Activated T-cell treated with anti-CD3 and anti-CD28 coated beads, Interleukin-2, amount 50 U/mL, for 4 hours (primary cell): ENCODE measurements at places on chromosomes 6 and 20. TPM values are rescaled to one million over a fixed set of nuclear protein-coding genes. Genes with fewer than 3 reads are reported as not detected.

PMEPA1 gene
- total RNA-seq, result 4.3 TPM

ZNF391 gene
- 2.5 TPM for total RNA-seq

CDSN gene
- total RNA-seq, result not detected

C20orf202 gene
- total RNA-seq, result not detected

BACH2 gene
- total RNA-seq, result 96.5 TPM

HLA-DOA gene
- 2.1 TPM for total RNA-seq

NR2E1 gene
- not detected for total RNA-seq

FAM83B gene
- not detected for total RNA-seq

GRIK2 gene
- total RNA-seq, result not detected

TSBP1 gene
- total RNA-seq, result not detected

PPIL1 gene
- 81.5 TPM for total RNA-seq

RNF217 gene
- 0.60 TPM for total RNA-seq

TFAP2D gene
- not detected for total RNA-seq

GRCh38 chr6:128882991-128883611 is at the start of gene LAMA2:
Gene LAMA2, plus strand, starts transcription at chr6:128883138. Its CDS starts 108 bp downstream, at chr6:128883246.
- no peak for DNase-seq

GRCh38 chr6:17419189-17419575 is 25.8 kb downstream of the CAP2 start:
- DNase-seq, result no peak

DNA sequence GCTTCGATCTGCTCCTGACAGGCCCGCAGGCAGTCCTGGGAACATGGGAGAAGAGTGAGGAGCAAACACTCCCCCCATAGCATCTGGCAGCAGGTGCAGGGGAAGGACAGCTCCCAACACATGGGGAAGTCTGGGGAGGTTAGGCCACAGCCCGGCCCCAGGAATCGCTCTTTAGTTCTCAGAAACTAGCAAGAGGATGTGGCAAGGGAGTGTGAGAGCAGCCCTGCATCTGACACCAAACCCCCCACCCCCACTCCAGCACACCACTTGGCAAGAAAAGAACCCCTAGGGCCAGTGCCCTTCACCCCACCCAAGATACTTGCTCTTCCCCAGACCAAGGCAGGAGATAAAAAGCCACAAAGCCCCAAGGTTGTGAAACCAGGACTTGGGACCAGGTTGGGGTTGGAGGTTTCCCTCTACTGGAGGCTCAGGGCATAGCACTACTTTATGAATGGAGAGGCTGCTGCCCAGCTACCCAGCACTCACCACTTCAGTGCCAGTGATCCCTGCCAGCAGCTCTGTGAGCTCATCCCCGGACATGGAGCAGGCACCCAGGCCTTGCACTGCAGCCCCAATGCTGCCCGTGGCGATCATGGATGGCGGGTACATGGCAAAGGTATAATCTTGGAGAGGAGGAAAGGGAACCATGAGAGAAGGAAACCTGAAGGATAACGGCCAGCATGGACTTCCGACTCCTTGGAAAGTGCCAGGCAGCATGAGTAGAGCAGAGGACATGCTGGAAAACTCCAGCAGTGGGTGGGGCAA is 5.4 kb downstream of the CCND3 start:
- peak; percentile 51 for DNase-seq

DNA sequence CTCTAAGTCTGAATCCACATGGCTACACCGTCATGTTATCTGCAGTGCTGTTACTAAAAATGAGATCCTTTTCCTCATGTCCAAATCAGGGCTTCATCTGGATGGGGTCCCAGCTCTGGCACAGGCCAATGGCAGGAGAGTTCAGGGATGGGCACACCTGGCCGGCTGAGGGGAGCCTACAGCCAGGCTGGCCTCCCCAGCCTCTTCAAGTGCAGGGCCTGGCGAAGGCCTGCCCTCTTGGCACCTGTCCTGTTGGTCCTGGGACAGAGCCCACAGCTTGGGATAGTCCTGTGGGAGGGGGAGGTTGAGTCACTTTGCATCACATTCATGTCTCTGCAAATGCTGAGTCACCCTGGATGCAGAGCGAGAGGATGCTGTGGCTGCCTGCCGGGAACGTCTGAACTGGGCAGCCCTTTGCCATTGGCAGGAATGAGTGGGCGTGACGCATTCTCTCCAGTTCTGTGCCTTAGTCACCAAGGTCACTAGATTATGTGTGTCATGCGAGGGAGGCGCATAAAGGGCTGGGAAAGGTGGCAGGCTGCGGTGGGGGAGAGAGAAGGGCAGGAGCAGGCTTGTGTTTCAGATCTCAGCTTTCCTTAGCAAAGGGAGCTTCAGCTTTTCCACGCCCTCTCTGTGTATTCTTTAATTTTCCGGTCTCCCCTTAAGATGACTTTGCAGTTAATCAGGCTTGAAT is 223.2 kb upstream of the ECI2 start:
- no peak for DNase-seq

DNA sequence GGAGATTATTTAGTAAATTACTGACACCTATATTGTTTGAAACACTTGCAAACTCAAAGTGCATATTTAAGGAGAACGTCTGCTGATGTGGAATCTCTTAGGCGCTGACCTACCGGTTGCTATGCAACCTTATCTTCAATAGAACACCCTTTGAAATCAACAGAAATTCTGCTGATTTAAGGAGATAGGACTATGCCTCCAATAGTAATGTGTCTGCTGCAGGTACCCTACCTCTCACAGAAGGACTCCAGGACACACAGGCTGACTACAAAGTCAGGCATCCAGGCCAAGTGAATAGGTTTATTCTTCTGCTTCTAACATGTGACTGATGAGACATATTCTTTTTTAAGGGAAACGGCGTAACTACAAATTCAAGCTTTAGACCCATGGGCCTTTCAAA is 311.7 kb downstream of the CBLN4 start:
- no peak for DNase-seq

DNA sequence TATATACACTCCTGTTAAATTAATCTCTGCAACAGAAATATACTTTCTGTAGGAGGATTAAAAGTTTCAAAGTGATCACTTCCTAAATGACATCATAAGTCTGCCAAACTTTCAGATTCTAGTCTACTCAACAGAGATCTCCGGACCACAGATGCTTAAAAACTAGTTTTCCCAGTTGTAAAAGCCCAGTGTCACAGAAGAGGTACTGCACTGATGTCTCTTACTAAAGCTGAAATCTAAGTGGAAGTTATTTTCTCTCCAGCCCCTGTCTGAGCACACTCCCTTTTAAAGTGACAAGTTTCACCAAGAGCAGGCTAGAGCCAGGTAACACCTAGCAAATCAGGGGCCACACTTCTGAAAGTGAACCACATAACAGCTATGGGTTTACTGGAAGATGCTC is 71.6 kb upstream of the DST start:
- DNase-seq, result no peak

GRCh38 chr6:329888-330691 is 37.8 kb downstream of the DUSP22 start:
- no peak for DNase-seq

- no peak for DNase-seq
Measured at GRCh38 chr6:96836631-96837080, 621 bp downstream of the GPR63 start.

GRCh38 chr20:49759266-49759950 is 45.7 kb upstream of the B4GALT5 start:
- DNase-seq, result no peak

DNA sequence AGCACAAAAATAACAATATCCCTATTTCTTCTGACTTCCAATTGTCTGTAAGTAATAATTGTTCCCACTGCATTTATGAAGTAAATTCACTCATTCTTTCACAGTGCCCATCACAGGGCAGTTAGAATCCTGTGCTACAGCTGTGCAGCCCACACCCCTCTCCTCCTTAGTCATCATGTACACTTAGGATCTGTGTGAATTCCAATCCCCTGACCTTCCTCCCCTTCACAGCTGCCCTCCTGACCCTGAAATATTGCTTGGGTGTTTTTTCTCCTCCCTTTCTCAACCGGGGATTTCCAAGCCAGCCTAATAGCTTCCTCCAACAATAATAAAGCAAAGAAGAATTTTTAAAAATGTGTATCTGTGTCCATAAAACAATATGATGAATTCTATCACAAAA is 91.5 kb upstream of the BEND6 start:
- no peak for DNase-seq

GRCh38 chr6:131995917-131996316 is 44.7 kb upstream of the CCN2 start:
- no peak for DNase-seq

- DNase-seq, result no peak
Measured at GRCh38 chr6:13159300-13159699, 169.0 kb downstream of the TBC1D7 start.

GRCh38 chr6:121697921-121698320 is 262.5 kb downstream of the GJA1 start:
- DNase-seq, result no peak

DNA sequence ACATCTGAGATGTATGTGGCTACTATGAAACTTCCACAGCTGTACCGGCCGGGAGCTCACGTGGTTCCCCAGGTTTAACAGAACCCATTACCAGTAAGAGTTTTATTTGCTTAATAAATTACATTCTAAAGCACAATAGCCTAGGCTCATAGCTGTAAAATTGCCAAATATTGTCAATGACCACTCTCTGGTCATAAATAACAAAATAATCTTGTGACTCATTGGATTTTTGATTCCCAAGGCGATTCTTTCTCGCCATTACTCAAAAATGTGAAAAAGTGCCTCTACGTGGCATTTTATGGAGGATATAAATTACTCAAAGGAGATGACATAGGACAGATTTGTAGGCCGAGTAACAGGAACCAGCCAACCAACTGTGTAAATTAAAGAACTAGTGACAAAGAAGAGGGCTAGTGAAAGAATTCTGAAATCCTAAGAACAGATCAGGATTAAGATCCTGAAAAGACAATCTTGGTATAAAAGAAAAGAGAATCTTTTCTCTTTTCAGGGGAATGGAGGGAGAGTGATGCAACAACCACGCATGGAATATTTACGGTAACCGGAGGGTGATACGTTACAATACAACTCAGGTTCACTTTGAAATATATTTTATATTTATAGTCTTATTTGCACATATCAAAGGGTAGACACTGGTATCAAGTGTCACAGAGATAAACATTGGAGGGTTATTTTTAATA is 199.7 kb downstream of the FOXC1 start:
- DNase-seq, result no peak

GRCh38 chr20:44649126-44649525 is 2.4 kb downstream of the ADA start:
- DNase-seq, result no peak

GRCh38 chr6:143055213-143055612 is 5.5 kb upstream of the AIG1 start:
- no peak for DNase-seq

DNA sequence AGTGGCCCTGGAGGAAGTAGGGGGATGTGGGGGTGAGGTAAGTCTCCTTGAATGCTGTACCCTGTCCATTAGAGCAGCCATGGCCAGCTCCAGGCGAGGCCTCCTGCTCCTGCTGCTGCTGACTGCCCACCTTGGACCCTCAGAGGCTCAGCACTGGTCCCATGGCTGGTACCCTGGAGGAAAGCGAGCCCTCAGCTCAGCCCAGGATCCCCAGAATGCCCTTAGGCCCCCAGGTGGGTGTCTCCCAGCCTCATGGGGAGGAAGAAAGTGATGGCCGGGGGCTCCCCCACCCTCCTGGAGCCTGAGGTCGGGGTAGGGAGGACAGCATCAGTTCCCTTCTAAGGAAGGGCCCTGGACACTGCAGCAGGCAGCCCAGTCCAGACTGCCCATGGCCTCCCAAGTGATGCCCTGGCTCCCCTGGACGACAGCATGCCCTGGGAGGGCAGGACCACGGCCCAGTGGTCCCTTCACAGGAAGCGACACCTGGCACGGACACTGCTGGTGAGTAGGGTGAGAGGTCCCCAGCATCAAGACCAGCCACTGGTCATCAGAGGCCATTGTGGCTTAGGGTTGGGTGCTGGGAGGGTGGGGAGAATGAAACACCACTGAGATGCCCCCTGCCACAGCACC is 1.0 kb downstream of the GNRH2 start:
- DNase-seq, result no peak

DNA sequence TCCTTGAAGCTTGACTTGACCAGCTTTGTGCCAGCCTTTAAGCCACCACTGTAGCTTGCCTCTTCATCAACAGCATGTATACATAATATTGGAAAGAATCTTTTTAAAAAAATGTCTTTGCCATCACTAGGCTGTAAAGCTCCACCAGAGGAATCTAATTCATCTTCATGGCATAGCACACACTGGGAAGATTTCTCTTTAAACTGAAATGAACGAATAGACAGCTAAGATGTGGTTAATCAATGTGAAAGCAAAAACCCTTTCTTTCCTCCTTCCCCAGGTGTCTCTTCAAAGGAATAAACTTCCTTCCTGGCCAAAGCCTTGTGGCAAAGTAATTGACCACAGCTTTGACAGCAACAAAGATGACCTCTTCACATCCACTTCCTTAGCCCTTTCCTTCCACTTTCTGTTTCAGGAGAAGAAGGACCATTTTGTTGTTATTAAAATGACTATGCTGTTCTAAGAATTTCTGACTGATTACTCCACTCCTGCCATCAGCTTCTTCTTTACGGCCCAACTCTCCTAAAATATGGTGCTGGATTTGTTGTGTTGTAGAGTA is 428.7 kb upstream of the SOX4 start:
- DNase-seq, result no peak

DNA sequence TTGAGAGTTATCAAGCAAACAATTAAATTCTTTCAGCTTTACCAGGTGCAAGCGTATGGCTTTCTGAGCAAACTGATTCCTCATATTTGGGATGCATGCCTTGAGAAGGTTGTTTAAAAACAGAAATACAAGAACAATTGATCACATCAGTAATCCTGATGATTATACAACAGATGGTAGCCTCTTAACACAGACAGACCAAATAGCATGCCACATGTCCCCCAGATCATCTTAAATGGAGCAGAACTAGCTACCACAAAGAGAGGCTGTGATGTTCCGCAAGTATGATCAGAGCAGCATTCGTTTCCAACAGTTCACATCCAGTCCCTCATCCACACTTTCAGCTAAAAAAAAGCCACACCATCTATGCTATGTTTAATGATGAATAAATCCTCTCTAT is 246.2 kb upstream of the NRSN1 start:
- no peak for DNase-seq

DNA sequence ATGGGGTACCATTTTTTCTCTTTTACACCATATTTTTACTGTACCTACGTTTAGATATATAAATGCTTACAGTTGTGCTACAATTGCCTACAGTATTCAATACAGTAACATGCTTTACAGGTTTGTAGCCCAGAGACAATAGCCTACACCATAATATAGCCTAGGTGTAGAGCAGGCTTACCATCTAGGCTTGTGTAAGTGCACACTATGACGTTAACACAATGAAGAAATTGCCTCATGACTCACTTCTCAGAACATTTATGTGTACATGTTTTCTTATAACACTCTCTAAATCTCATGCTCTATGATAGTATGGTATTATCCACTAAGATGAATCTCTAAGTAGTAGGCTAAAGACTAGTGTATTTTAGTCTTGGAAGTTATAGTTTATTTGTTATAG is 13.5 kb downstream of the GPR63 start:
- no peak for DNase-seq

DNA sequence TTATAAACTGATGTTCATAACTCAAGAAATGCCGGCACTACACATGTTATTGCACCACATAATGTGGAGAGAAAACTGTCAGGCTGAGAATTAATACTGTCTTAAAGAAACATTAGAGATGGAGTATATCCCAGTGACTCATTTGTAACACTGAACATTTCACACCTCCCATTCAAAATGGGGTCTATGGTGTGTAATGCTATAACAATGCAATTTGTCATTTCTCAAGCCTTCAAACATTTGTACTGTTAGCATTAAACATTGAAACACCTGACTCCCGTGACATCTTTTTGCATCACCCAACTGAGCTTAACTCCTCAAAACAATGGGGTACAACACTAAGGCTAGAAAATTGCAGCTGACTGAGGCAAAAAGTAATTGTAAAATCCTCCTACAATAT is 151.7 kb downstream of the DST start:
- DNase-seq, result no peak

- DNase-seq, result no peak
Measured at GRCh38 chr20:48725555-48725991, 102.2 kb downstream of the PREX1 start.
